ENCODE measurements at places on chromosomes 4 and X. TPM values are rescaled to one million over a fixed set of nuclear protein-coding genes. Genes with fewer than 3 reads are reported as not detected.

Gene CRMP1
- total RNA-seq: 1.8 TPM

Gene PPP1R2C
- total RNA-seq: not detected

Gene CSAG2
- total RNA-seq: not detected

Gene SSX3
- total RNA-seq: not detected

GRCh38 chr4:152399246-152399645, 136.6 kb downstream of the FBXW7 start:
- no peak for DNase-seq

GRCh38 chrX:48694776-48695533, 1.6 kb upstream of the SUV39H1 start:
- no peak for DNase-seq

- no peak for DNase-seq
Observed at GRCh38 chrX:121254336-121254735, 206.9 kb downstream of the GLUD2 start.
